ENCODE measurements at places on chromosomes 6 and 20.

- peak; percentile 86 for DNase-seq
These were observed at the start of gene ARFGEF2 for GRCh38 chr20:48921168-48921882. Gene ARFGEF2, plus strand, starts transcription at chr20:48921711. Its CDS starts 179 bp downstream, at chr20:48921890.

DNA sequence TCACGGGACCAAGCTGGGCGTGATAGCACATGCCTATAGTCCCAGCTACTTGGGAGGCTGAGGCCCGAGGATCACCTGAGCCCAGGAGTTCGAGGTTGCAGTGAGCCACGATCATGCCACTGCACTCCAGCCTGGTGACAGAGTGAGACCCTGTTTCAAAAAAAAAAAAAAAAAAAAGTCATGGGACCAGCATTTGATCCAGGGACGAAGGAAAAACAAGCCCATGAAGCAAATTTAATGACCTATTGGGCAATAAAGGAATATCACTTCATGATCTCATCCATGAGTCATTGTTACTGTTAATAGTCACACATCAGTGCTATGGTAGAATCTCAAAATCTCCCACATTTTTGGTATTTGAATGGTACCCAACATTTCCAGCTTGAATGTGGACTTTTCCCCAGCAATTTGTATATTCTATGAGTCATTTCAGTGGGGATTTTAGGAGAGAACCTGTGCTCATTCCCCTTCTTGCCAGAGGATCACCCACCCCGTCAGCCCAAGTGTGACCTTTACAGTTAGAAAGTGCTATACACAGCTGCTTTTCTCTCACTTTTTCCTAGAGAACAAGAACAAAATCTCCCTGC lies 8.5 kb upstream of the SOD2 start:
- DNase-seq: no peak

GRCh38 chr6:149901444-149902140 lies 3.7 kb upstream of the RAET1E start:
- DNase-seq: no peak

DNA sequence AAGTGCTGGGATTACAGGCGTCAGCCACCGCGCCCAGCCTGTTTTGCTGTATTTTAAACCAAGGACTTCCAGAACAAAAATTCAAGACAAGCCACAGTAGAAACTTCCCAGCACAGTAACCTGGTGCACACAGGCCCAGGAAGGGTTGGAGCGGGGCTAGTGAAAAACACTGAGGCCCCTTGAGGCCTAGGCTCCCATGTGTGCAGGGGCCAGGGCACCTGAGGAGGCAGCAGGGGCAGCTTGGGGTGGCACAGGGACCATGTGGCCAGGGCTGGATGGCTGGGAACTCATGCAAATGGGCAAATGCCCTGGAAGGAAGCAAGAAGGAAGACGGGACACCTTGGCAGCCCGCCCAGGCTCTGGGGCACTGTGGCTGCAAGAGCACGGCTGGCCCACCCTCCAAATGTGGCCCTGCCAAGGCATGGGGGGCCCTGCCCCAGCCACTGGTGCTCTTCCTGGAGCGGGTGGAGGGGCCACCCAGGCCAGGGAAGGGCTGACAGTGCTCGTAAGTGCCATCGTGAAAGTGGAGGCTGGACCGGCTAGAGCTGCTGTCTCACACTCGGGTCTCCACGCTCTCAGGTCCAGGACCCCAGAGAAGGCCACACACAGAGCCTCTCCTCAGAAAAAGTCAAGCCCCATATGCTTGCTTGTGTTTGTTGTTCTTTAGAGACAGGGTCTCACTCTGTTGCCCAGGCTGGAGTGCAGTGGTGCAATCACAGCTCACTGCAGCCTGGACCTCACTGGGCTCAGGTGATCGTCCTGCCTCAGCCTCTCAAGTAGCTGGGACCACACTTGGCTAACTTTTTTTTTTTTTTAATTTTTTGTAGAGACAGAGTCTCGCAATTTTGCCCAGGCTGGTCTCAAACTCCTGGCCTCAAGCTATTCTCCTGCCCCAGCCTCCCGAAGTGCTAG lies 10.3 kb downstream of the SLC2A4RG start:
- DNase-seq: no peak

DNA sequence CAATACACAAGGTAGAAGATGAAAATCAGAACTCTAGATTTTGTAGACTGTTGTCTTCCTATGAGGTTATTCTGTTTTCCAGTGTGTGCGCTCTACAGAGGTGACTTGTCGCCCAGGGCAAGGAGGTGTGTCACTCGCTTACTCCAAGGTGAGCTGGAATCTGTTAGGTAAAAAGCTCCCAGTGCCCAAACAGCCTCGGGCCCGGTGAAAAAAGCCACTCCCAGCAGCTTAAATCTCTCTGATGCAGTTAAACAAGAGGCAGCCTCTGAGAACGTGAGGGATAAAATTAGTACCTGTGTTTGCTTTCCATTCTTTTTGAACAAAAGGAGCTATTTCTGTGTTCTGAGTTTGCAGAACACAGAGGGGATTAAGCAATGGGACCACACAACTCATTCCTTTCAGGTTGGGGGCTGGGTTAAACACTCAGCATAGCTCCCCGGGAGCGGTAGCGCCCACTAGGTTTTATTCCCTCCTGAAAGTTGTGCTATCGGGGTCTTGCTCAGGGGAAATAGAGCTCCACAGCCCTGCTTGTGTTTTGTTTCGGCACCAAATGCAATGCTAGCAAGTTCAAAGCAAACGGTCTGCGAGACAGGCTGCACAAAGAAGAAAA lies 181.2 kb downstream of the FOXA2 start:
- DNase-seq: no peak

DNA sequence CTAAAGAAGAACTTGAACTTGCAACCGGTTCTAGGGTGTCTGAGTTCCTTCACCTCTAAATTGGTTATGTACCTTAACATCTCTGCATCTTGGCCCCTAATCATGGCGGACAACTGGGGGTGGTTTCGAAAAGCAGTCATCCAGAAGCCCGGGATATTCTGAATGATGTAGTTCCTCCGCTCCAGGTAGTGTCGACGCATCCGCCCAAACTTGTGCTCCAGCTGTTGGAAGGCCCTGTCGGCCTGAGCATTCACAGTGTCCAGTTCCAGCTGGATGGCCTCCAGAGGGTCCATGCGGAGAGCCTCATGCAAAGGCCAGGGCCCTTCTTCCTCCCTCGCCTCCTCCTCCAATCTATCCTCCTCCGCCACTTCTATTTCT lies 887 bp downstream of the TSPYL1 start:
- DNase-seq: peak; percentile 49

GRCh38 chr20:19304389-19304788 lies 91.9 kb downstream of the SLC24A3 start:
- no peak for DNase-seq

- DNase-seq: no peak
These were observed at the start of gene RAD21L1 for GRCh38 chr20:1225783-1226654. Gene RAD21L1, plus strand, starts transcription at chr20:1226044. Its CDS starts 2,410 bp downstream, at chr20:1228454.

- DNase-seq: no peak
These were observed 10.1 kb downstream of the HDGFL1 start for GRCh38 chr6:22579439-22579838.

DNA sequence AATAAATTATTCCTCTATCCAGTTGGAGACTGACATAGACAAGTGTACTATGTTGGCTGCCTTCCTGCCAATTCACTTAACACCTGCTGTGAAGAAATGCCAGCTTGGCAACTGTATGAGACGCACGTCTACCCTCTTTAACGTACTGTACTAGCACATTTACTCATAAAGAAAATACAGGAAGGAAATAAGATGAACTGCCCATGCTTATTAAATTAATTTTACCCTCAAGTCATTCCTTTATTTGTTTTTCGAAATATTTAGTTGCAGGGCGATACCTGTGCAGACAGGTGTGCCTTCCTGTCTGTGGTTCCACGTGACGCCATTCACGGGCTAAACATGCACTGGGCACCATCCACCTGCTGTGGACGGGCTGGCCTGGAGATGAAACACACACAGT lies 52.0 kb downstream of the PSMG4 start:
- no peak for DNase-seq

DNA sequence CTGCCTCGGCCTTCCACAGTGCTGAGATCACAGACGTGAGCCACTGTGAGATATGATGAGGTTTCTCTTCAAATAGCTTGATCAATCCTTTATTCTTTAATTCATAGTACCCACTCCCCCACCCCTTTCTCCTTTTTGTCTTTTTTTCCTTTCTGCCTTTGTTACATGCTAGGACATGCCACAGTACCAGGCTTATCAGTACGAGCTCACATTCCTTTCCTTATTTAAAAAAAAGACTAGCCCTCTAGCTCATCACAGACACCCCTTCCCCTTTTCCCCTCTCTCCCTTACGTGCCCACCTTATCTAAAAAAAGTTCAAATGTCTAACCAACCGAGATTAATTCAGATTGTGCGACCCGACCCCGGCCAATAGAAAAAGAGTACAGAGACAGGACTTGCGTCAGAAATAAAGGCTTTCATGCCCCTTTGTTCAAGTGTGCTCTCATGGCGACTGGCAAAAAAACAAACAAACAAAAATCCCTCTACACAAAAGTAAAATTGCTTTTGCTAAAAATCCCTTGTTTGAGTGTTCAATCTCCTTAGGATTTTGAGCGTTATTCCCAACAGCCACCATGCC lies 49.2 kb downstream of the MRAP2 start:
- DNase-seq: no peak

- DNase-seq: no peak
These were observed 65.9 kb downstream of the BCAS1 start for GRCh38 chr20:54004445-54004844.

- no peak for DNase-seq
These were observed 39.0 kb upstream of the PLN start for GRCh38 chr6:118509009-118509617.

GRCh38 chr6:15554728-15555100 lies 108.1 kb downstream of the DTNBP1 start:
- no peak for DNase-seq

DNA sequence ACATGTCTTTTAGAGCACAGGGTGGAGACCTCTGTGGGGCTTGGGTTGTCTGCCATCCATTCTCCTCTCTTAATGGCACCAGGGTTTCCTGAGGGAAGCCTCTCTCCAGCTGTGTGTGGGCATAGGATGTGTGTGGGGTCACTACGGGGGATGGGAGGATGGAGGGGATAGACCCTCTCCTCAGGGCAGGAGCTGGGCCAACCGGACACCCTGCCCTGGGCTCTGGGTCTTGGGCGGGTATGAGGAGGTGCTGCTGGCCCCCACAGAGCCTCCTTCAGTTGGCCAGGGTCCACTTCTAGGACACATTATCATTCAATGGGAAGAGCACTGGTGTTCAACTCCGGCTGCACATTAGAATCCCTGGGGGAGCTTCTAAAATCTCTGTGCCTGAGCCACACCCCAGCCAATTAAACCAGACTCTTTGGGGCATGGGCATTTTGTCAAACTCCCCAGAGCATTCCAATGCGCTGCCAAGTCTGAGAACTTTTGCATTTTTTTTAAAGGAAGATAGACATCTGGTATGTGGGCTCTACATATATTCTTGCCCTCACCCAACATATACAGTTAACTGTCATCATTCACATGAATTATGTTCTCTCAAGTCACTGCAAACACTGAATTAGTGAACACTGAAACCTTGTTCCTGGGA lies 38.5 kb downstream of the TRAM2 start:
- no peak for DNase-seq

GRCh38 chr20:22920898-22921297 lies 114.2 kb upstream of the SSTR4 start:
- no peak for DNase-seq

- no peak for DNase-seq
These were observed 12.8 kb downstream of the AK9 start for GRCh38 chr6:109678240-109678639.

- no peak for DNase-seq
These were observed 8.0 kb downstream of the TRIM10 start for GRCh38 chr6:30152910-30153610.

DNA sequence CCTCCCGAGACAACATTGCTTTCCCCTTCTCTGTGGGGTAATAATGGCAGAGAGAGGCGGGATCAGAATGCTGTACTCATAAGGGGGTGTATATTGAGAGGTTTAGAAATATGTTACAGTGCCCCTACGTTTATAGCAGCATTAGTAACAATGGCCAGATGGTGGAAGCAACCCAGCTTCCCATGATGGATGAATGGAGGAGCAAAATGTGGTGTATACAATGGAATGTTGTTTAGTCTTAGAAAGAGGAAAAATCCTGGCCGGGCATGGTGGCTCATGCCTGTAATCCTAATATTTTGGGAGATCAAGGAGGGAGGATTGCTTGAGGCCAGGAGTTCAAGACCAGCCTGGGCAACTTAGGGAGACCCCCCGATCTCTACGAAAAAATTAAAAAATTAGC lies 12.9 kb downstream of the BANF2 start:
- no peak for DNase-seq

DNA sequence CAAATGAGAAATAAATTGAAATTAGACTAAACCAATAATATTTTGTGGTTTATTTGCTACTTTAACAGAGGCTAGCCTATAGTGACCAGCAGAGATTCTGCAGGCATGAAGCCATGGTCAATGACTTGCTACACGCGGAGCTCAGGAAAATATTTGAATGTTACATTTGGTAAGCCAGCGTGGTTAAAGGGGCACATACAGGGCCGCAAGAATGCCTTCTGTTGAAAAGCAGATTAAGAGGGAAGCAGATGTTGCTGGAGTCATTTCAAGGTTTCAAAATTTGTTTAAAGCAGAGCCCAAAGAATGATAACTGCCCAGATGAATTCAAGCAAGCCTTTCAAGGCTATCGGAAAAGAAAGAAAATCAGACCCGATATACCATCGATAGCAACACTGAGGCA lies 294.3 kb upstream of the MAN1A1 start:
- no peak for DNase-seq

GRCh38 chr6:121951123-121951522 lies 448.3 kb upstream of the HSF2 start:
- DNase-seq: no peak

DNA sequence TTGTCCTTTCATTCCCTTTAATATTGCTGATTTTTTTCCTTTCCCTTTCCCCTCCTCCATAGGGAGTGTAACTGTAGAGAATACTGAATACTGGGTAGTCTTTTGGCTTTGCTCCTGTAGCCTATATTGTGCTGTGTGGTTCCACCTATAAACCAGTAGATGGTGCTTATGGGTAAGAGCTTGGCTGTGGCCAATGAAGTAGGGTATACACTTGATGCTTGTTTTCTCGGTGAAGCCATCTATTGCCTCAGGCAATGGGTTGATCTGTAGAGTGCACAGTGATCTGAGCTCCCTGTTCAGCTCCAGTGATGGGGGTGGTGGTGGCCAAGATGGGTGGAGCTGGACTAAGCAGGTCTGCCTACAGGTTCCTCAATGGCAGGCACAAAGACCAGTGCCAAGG lies 203.3 kb upstream of the IMPG1 start:
- DNase-seq: no peak

GRCh38 chr6:77551135-77551534 lies 87.8 kb upstream of the HTR1B start:
- no peak for DNase-seq

GRCh38 chr6:84150705-84151104 lies 76.7 kb downstream of the CEP162 start:
- no peak for DNase-seq

GRCh38 chr6:144149894-144150709 lies at the start of gene STX11:
Gene STX11, plus strand, starts transcription at chr6:144150517. Its CDS starts 36,111 bp downstream, at chr6:144186628.
- DNase-seq: no peak

- no peak for DNase-seq
These were observed 6.7 kb downstream of the PTGIS start for GRCh38 chr20:49561256-49561655.

- no peak for DNase-seq
These were observed 117.8 kb upstream of the NXT1 start for GRCh38 chr20:23232679-23233308.

Data from C1 segment of cervical spinal cord (tissue), 14 donors.